AG20443 (cell line): ENCODE measurements at places on chromosomes 3 and 15.

DNA sequence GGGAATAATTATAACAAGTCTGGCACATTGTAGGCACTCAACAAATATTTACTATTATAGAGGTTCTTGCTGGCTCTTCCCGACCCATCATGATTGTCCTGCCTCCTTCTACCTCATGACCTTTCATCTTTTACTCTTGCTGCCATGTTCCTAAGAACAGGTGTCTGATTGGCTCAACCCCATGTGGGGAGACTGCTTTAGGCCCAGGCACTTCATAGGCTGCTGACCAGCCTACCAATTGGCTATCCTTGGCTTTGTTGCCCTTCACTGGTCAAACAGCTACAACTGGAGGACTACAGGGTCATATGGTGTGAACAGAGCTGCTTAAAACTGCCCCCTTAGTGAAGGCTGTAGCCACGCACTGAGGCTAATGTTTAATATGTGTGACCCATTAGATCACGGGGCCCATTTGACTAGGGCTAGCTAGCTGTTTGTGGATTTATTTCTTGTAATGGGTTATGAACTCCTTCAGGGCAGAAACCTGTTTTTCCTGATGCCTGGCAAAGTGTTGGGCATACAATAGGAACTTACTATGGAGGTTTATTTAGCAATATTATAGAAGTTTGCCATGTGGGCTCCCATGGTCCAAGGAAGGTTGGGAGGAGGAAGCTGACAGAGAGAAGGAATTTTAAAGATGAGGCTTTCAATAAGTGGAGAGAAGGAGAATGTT, 239.9 kb upstream of the TBC1D5 start:
- DNase-seq: no peak

DNA sequence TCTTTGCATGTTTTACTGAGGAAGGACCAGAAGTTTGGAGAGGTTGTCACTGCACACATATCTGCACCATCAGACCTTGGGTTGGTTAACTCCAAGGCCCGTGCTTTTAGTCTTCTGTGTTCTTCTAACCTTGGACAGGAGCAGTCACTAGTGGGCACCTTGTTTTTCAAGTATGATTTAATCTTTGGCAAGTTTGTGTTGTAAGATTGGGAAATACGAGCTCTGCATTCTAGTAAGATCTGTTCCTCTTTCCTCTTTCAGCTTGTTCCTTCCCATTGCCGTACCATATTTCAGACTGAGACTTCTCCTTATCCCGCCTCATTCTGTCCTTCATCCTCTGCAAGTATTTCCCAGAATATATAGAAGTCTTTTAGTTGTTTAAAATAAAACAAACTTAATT, 5.1 kb downstream of the TMOD2 start:
- DNase-seq: no peak

GRCh38 chr15:78702609-78703333, 61.8 kb upstream of the CHRNB4 start:
- DNase-seq: no peak

DNA sequence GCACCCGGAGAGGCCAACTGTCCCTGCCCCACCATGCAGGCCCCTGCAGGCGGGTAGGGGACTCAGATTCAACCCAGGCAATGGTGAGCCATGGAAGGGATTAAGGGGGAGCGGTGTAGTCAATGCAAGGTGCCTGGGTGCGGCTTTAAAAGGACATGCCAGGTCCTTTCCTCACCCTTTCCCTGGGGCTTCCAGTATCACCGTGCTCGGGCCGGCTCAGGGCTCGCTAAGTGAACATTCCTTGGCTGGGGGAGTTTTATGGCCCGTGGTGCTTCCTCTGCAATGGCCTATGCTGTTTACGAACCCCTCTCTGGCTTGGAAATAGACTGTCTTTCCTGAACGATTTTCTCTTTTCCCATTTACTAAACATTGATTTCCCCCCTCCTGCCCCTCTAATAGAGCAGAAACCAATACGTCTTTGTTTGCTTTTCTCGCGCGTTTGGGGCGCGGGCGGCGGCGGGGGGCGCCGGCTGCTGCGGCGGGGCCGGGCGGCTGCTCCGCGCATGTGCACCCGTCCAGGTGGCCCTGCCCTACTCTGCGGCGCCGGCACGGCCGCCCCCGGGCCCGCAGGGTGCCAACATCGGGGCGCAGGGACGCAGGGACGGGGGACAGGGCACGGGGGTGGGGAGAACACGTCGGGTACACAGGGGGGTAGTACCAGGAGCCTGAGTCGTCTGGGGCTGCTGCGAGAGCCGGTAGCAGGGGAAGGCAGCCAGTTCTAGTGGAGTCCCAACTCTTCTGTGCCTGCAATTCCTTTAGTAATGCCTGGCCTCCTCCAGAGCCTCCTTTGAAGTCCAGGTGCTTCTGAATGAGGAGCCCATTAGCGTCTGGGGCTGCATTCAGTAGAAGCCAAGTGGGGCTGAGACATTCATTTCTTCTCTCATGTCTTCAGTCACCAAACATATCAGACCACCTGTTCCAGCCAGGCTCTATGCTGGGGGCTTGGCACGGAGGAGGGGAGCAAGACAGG, 26.9 kb upstream of the CACNA2D2 start:
- DNase-seq: no peak

DNA sequence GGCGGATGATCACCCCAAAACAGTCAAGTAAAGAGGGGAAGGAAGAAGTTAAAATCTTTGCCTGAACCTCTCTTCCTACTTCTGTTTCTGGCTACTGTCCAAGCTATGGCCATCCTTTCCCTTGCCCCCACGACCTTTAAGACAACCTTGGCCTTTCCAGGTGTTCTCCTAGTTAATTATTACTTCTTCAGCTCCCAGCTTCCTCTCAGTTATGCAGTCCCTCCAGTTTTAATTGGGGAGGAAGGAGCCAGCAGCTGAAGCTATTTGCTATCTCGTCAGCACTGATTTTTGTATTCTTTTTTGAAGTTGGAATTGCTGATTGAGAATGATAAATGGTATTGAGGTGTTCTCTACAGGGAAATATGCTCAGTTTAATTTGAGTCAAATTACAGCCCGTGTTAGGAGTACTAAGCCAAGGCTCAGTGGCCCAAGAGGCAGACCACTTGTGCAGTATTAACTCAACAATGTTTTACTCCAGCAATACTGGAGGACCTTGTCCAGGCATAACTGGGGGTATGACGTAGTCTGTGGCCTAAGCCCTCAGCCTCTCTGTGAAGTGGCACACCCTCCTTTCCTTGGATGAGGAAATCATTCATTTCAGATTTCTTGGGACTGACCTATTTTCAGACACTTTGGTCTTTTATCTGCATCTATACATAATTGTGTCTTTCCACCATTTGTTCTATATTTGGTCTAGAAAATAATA, 336.9 kb downstream of the SLC9A9 start:
- no peak for DNase-seq

DNA sequence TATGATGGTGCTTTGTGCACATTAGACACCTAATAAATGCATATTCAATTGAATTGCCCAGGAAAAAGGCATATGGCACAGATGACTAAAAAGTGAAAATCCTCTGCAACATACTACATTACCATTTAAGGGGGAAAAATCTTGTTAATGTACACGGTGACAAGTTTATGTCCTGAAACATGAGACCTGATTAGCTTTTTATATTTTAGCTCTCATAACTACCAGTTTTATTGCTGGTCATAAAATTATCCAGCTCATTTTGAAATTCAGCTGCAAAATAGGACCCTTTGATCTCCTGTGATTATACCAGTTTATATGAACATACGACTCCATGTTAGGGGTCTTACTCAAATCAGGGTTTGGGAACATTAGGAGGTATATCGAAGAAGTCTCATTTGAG, 684.6 kb upstream of the CCDC54 start:
- no peak for DNase-seq

DNA sequence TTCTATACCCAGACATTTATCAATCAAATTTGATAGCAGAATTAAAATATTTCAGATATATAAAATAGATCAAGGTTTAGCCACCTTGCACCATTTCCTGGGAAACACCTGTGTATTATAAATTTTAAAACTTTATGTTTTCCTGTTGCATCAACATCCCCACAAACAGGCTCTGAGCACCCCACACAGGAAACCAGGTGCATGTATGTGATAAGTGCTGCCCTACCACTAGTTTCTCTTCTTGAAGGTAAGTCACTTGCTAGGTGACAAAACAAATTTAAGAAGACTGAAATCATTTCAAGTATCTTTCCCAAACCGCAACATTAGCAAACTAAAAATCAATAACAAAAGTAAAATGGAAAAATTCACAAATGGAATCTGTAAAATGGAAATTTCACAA, 496.1 kb upstream of the CCDC54 start:
- DNase-seq: no peak

DNA sequence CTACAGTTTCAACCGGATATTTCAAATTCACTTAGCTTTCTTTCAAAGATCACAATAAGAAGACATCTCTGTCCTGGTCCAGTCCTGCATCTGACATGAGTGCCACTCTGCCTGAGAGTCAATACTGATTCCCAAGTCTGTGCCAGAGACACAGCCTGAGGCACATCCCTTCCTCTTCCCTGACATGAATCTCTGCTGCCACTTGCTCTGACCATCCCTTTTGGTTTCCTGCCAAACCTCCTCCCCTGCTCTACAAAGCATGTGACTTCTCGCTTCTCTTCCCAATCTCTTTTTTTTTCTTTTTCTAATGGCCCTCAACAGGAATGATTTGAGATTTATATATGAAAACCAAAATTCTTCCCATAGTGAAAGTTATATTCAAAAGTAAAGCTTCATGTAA, 117.9 kb downstream of the MECOM start:
- DNase-seq: no peak

- DNase-seq: no peak
Measured at GRCh38 chr3:185928496-185928895, 9.3 kb downstream of the TRA2B start.

GRCh38 chr15:48795901-48796300, 15.0 kb downstream of the CEP152 start:
- no peak for DNase-seq

DNA sequence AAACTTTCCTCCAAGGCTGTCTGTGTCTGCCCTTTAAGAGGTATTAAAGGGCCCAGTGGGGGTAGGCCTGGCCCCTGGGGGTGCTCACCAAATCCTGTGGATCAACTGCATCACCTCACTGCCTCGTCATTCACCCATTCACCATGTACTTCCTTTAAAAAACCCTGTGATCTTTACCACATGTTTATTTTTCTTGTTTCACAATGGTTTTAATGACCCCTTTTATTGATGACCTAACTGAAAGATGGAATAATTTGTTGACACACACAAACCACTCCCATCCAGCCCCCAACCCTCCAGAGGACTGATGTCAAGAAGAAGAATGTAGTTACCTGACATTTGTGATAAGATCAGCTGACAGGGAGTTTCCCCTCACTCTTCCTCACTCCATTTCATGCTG, 40.8 kb downstream of the KCNAB1 start:
- DNase-seq: no peak

DNA sequence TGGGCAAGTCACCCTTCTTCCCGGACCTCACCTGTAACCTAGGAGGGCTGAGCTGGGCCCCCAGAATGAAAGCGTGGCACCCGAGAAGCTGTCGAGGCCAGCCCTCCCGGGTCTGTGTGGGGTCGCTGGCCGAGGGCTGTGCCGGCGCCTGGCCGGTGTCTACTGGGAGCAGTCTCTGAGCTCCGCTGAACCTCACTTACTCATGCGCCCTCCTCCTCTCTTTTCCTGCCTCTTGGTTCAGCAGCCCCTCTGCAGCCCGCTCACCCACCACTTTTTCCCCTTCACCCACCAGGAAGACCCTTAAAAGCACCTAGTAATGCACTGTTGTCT, 419 bp downstream of the HYKK start:
- no peak for DNase-seq

- no peak for DNase-seq
Measured at GRCh38 chr3:43319794-43320193, 33.5 kb downstream of the SNRK start.

GRCh38 chr3:42246091-42246490, 19.9 kb downstream of the CCK start:
- DNase-seq: no peak

DNA sequence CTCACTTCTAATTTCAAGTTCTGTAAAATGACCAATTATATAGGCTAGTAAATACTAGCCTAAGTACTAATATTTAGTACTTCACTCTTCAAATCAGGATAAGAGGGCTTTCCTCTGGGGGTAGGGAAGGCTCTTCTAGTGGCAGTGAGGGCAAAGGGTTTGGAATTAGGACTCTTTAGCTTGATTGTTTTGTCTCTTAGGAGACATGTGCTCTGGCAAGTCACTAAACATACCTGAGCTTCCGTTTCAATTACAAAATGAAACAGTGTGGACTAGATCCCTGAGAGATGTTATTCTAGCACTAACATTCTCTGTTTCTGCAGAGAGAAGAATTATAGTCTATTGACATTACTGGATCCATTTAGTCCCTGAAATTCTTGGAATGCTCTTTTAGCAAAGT, 71.5 kb downstream of the PCOLCE2 start:
- no peak for DNase-seq

DNA sequence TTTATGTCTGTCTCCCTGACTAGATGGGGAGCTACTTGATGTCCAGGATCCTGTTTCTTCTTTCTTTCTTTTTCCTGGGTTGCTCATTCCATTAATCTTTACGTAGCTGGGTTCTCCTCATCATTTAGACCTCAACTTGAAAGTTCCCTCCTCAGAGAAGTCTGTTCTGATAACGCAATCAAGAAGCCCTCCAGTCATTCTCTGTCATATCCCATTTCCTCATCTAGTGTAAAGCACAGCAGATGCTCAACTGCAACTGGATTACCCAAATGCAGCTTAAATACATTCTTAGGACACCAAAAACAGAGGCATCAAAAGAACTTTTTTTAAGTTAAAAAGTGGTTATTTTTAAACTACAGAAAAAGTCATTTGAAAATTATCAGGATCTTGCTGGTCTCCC, 51.7 kb upstream of the ST3GAL6 start:
- DNase-seq: no peak

DNA sequence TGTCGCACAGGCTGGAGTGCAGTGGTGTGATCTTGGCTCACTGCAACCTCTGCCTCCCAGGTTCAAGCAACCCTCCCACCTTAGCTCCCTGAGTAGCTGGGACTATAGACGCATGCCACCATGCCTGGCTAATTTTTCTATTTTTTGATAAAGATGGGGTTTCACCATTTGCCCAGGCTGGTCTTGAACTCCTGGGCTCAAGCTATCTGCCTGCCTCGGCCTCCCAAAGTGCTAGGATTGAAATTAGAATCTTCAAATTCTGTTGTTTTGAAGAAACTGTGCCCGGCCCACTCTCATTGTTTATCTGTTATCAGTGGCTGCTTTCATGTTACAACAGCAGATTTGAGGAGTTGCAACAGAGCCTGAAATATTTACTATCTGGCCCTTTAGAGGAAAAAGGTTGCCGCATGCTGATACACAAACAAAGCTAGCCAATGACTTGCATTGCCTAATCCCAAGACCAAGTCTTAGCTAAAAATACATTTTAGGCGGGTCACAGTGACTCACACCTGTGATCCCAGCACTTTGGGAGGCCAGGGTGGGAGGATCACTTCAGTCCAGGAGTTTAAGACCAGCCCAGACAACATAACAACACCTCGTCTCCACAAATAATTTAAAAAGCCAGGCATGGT, 43.2 kb upstream of the PPP4R2 start:
- no peak for DNase-seq

GRCh38 chr3:162729686-162730085, 1233.1 kb downstream of the OTOL1 start:
- no peak for DNase-seq
